AG09309 (cell line): ENCODE measurements at places on chromosomes 7 and 10.
A peak's percentile ranks its signal among the peaks of the same experiment; 100 is the strongest.

- no peak for DNase-seq
Observed at GRCh38 chr7:156156734-156157408, 344.6 kb upstream of the SHH start.

GRCh38 chr10:122233857-122234348, 37.2 kb upstream of the BTBD16 start:
- no peak for DNase-seq

GRCh38 chr7:85294176-85294575, 107.3 kb upstream of the SEMA3D start:
- no peak for DNase-seq

DNA sequence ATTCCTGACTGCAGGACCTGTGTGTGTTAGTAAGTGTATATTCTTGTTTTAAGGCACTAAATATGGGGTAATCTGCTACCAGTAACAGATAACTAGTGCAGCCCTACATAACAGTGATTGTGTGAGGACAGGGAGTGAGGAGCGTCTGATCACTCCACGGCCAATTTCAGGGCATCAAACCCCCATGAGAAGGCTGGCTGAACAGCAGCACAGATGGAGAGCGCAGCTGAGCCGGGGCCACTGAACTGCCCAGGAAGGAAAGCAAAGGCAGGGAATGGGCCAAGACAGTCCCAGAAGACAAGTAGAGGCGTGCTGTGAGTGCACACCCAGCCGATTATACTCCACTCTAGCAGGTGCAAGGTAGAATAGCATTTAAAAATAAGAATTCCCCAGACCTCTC, 157.1 kb upstream of the CHST15 start:
- DNase-seq: no peak

- no peak for DNase-seq
Observed at GRCh38 chr7:100373261-100373831, at the start of gene PILRA. TSS of gene PILRA (plus strand) at chr7:100373487. CDS start at chr7:100373657, 170 bp downstream.

DNA sequence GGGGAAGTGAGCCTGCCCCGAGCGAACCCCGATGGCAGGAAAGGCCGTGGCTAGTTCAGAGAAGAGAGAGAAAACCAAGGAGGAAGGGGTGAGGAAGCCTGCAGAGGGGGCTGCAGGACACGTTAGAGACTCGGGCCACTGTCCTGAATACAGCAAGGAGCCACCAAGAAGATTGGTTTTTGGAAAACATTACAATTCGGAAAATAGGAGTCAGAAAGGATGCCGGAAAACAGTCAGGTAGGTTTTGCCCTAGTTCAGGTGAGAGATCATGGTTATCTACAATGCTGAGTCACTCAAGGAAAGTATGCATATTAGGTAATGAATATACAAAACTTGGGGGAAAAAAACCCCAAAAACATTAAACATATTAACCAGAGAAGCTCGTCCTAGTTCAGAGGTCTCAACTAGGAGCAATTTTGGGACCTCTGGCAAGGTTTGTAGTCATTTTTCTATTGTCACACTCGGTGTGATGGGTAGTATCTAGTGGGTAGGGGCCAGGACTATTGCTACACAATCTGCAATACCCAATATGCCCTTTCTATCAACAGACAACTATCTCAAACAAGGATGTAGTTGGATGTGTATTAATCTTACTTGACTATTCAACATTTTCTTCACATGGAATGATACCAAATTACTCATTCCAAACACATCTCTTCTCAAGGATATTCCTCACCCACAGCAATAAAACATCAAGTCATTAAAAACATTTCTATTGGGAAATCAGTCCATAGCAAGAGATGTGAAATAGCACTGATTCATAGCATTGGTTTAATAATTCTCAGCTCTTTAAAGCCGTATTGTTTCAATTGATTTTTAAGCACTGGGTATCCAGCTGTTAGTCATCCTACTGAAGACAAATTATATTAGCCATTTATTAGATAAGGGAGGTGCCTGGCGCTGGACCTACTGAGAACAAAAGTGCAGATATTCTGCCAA, 74.4 kb upstream of the RSU1 start:
- DNase-seq: peak; percentile 88

DNA sequence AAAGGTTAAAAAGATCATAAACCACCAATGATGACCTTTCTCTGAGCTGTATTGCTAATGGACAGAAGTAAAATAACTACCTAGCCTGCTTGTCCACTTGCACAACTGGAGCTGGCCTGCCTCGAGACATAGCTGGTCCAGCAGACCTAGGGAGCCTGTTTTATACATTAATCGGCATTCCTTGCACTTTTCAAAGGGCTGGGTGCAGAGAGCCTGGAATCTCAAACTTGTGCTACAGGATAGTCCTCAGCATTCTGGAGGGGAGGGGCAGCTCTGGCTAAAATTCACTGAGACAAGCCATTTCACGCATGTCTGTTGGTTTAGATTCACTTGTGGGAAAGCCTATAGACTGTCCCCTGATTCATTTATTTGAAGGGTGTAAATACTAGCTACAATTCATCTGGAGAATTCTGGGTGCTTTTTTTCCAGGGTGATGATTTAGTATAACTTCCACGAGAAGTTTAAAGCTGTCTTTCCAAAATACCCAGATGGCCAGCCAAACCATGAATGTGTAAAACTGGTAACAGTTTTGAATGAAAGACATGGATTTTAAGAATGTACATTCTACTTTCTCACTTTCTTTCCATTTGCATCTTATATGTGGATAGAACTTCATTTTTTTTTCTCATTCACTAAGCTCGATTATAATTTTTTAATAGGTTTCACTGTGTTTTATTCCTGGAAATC, 389.4 kb downstream of the KCNMA1 start:
- no peak for DNase-seq
